ENCODE measurements at places on chromosomes 4 and X.
A peak's percentile ranks its signal among the peaks of the same experiment; 100 is the strongest.

DNA sequence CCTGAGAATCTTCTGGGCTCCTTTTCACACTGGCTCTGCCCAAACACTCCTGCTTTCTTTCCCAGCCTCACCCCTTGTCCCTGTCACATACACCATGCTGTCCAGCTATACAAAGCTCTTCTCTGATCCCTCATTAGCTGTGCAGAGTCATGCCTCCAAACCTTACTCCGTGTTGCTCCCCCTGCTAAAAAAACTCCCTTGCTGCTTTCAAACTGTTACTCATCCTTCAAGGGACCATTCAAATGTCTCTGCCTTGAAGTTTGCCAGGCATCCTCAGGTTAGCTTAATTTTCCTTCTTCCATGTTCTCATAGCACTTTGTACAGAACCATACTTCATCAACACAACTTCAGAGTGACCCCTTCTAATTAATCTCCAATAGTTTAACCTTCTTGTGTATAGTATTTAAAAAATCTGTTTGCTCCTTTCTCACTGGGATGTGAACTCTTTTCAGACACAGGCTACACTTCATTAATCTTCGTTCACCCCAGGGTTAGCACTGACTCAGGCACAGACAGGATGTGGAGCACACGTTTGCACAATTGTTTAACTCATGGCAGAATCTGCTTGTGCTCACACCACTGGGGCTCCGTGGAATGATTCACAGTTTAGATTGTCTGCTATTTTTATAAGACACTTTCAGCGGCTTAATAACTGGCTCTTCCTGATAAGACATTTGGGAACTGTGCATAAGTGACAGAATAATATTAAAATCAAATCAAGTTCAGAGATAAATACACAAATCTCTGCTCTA lies 21.4 kb upstream of the SEL1L3 start:
- DNase-seq = peak; percentile 57

- peak; percentile 19 for DNase-seq
Observed at GRCh38 chr4:123116412-123116811, 194.0 kb upstream of the NUDT6 start.

DNA sequence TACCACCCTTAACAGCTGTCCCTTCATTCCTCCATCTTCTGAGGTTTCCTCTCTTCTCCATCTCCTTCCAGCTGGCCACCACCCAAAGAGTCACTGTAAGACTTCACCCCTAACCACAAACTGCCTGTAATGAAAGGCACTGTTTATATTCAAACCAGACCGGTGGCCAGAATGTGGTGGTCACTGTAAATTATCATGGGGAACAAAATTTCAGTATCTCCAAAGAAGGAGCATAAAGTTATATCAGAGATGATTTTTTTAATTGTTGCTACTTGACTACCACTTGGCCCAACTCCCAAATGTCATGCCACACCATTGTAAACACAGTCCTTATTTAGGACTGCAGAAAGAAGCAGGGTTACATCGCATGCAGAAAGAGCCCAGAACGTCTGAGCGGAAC lies 44.8 kb downstream of the SMARCA1 start:
- DNase-seq = peak; percentile 71

- no peak for DNase-seq
Observed at GRCh38 chr4:54843946-54844345, 186.2 kb downstream of the KIT start.

DNA sequence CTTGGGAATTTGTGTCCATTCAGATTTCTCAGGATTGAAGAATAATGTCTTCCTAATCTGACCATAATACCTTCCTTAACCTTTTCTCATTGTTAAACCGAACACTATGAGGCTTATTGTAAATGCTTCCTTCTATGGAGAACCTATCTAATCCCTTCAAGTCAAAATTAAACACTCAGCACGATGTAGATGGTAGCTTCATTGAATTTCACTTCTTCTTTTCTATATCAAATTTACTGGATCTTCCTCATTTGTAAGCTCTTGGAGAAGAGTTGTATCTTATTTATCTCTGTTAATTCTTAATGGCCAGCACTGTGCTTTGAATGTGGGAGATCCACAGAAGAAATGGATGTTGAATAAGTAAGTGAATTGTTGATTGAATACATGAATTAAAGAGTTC lies 109.0 kb upstream of the RAPGEF2 start:
- no peak for DNase-seq

DNA sequence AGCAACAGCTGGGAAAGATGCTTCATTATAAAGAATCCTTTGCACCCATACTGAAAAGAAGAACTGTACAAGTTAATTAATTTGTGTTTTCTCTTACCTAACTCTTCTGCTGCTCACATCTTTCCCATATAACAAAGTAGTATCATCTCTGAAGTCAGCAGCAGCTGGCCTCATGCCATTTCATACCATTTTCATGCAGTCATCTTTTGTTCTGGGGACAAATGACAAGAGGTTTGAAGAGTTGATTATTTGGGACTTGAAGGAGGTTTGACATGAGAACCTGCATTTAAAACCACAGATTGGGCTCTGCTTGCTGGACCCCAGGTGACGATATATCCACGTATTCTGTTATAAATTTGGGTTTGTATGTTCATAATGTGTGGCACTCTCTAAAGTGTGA lies 430.3 kb downstream of the SPRY1 start:
- peak; percentile 68 for DNase-seq

GRCh38 chr4:153341575-153342090 lies 2.9 kb upstream of the MND1 start:
- no peak for DNase-seq

DNA sequence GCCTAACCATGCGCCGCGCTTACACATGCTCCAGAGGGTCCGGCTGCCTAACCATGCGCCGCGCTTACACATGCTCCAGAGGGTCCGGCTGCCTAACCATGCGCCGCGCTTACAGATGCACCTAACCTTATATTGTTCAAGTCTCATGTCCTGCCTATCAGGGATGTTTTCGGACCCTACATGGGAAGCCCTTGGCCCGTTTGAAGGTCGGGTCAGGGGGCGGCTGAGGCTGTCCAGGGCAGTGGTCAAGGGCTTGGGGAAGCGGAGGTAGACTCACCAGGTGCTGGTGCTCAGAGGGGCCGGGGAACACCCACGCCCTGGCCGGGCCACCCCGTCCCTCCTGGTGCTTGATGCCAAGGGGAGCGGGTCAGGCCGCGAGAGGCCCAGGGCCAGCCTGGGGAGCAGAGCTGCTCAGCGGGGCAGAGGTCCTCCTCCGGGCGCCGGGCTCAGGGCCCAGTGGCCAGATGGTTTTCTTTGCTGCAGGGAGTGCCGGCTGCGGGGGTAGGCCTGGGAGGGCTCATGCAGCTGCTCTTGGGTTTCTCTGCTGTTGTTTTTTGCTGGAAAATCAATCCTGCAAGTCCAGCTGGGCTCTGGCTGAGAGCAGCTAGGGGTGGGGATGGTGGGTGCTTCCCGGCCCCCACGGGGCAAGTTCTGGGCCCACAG lies 35.4 kb upstream of the SPON2 start:
- DNase-seq = peak; percentile 61

- DNase-seq = peak; percentile 44
Observed at GRCh38 chr4:123127218-123127617, 204.8 kb upstream of the NUDT6 start.

GRCh38 chr4:143482840-143483239 lies 30.7 kb upstream of the SMARCA5 start:
- peak; percentile 68 for DNase-seq

DNA sequence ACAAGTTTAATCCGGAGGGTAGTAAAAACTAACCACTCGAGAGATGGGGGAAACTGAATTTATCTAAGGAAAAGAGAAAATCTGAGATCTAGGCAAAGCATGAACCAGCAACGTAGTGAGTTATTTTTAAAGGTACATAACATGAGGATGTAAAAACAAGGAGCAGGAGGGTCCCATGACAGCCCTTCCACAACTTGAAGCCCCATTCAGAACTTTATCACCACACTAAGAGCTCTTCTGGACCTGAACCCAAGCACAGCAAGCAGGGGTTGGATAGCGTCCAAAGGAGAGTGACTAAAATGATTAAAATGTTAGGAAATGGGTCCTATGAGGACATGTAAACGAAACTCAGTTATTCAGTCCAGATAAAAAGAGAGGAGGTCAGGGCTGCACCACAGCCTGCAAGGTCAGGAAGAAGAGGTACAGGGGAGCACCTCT lies 16.2 kb downstream of the SH3RF1 start:
- peak; percentile 88 for DNase-seq

- DNase-seq = peak; percentile 15
Observed at GRCh38 chr4:150402871-150403272, 179.1 kb upstream of the MAB21L2 start.

- DNase-seq = no peak
Observed at GRCh38 chrX:40176351-40177116, 78.8 kb upstream of the BCOR start.

DNA sequence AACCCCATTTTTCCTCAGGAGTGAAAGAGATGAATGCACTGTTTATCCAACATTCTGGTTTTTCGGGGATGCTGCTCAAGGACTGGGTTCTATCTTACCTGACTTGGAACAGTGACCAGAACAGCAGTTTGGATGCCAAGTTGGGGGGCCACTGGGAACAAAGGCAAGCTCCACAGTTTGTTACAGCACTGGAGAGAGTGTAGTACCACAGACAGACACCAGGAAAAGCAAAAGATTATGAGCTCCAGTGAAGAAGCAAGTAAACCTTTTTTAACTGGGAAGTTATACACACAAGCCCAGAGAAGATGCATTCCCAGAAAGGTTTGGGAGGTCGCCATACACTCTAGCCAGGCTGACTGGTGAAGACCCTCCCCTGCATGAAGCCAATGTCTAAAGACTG lies 13.6 kb downstream of the C4orf36 start:
- DNase-seq = no peak

- DNase-seq = no peak
Observed at GRCh38 chr4:144499777-144500176, 146.2 kb upstream of the HHIP start.

DNA sequence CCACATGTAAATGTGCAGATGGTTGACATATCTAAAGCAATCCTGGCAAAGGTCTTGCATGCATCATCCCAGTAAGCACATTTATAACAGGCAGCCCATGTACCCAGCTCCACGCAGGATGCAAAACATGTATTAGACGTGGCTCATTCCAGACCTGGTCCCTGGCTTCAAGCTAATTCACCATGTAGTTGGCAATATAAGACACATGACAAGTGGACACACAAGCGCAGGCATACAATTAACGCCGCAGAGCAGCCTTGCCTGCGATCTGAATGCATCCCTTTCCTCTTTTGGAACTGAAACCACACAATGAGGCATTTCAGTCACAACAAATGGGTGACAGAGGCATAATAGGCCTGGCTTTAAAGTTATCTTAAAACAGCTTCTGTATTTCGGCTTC lies 114.5 kb upstream of the TRIM2 start:
- DNase-seq = no peak

- peak; percentile 19 for DNase-seq
Observed at GRCh38 chr4:48445704-48446103, 37.4 kb upstream of the SLC10A4 start.

DNA sequence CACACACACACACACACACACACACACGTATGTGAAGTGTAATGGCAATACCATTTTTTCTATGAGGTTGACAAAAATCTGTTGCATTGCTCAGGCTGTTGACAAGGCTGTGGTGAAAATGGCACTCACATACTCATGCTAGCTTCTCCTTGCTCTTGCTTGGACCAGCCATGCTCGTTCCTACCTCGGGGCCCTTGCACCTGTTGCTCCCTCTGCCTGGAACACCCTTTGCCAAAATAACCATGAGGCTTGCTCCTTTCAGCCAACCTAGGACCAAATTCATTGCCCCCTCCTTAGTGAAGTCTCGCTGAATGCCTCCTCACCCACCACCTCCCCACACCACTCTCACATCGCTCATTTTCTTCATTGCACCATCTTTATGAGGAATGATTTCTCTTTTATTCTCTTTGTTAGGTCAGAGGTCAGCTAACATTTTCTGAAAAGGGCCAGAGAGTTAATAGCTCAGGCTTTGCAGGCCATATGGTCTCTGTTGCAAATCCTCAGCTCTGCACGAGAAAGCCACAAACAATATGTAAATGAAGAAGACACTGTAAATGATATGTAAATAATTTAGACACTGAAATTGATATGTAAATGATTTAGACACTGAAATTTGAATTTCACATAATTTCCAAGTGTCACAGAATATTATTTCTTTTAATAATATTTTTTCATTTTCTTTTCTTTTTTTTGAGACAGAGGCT lies 13.3 kb downstream of the SLC38A5 start:
- DNase-seq = no peak

DNA sequence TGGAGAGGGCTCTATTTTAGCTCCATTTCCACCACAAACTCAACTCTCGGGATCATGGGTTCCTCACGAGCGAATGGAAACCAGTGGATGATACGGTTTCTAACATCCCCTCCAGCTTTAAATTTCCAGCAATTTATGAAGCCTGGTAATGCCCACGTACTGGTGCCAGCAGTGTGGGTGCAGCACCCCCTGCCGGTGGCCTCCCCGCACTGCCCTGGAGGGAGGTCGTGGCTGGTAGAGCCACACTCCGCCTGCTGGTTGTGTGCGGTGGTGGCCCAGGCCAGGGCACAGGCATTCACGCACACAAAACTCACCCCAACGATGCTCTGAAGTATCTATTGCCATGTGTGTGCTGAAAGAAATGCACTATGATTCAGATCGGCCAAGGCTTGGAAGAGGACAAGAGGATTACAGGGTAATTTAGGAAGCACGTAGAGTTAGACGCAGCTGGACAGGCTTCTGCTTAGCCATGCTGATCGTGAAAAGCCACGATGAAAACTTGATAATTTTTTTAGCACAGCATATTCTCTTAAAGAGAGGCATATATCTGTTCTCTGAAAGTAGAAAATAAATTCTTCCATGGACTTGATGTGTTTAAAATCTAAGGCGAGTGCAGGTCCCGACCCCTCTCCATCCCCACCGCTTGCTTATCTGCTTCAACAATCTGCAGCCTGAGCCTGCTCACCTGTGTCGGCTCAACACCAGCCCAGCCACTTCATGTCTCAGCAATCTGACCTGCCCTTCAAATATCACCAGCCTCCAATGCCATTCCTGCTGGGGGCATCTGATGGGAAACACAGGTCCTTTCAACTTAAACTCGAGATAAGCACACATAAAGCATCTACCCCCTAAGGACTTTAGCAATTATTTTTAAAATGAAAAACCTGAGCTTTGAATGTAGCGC lies 59.1 kb downstream of the SCD5 start:
- DNase-seq = peak; percentile 60

GRCh38 chr4:168835880-168836454 lies 174.1 kb downstream of the CBR4 start:
- DNase-seq = no peak

DNA sequence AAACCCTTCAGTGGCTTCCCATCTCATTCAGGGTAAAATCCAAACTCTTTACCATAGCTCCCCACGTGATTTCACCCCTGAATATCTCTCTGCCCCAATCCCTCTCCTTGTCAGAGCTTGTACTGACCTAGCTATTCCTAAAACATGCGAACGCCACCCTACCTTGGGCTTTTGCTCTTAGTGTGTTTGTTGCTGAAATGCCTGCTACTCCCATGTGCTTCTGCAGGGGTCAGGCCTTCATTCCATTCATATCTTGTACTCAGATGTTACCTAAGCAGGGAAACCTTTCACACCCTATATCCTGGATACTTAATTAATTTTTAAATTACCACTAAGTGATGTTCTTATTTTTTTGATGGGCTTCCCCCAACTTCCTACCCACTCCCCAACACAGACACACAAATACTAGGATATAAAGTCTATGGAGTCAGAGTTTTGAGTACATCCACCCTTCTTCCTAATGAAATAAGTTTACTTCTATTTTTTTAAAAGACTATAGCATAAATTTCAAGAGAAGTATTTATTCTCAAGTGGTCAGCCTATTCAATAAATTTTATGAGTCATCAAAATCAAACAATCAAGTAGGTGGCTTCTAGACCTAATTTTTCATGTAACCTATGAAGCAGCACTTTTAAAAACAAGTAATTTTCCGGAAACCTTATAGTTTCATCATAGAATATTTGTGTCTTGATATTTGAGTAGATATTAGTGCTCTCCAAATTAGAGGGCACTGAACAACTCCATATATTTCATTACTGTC lies 189.4 kb downstream of the RAPGEF2 start:
- DNase-seq = no peak
